ENCODE measurements at places on chromosomes 6 and 20.

DNA sequence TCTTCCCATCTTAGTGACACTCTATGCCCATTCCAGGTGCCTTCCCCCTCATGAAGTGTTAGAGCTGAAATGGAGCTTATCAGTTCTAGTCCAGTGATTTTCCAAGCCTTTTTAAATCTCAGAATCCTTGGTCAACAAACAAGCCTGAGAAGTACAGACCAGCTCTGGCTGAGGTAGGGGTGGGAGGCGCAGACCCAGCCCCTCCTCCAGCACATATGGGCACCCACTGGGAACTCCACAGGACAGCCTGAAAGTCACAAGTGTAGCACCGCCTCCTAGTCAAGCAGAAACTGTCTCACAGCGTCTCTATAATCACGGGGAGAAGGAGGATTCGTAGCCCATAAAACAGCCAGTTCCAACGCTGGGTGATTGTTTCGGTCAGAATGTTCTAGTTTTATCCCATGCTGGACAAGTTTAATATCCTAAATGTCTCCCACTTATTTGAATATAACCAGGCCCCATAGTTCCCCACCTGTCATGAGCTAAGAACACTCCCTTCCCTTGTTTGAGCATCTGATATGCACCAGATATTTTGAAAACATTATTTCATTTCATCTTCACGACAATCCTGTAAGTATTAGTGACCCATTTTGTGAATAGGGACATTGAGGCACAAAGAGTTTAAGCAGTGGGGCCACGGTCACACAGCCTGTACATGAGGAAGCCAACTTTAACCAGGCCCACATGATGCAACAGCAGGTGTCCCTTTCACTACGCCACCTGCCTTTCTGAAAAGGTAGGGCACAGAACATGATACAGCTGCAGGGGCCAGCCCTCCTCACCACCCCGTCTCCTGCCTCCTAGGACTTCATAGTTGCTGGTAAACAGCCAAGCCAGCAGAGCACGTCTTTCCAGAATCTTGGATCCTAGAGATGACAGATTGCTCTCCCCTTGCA lies 40.1 kb downstream of the TRAF3IP2 start:
- no peak for DNase-seq

- no peak for DNase-seq
Observed at GRCh38 chr6:150932996-150933395, 67.5 kb downstream of the MTHFD1L start.

- no peak for DNase-seq
Observed at GRCh38 chr20:1119128-1119505, 715 bp downstream of the PSMF1 start.

DNA sequence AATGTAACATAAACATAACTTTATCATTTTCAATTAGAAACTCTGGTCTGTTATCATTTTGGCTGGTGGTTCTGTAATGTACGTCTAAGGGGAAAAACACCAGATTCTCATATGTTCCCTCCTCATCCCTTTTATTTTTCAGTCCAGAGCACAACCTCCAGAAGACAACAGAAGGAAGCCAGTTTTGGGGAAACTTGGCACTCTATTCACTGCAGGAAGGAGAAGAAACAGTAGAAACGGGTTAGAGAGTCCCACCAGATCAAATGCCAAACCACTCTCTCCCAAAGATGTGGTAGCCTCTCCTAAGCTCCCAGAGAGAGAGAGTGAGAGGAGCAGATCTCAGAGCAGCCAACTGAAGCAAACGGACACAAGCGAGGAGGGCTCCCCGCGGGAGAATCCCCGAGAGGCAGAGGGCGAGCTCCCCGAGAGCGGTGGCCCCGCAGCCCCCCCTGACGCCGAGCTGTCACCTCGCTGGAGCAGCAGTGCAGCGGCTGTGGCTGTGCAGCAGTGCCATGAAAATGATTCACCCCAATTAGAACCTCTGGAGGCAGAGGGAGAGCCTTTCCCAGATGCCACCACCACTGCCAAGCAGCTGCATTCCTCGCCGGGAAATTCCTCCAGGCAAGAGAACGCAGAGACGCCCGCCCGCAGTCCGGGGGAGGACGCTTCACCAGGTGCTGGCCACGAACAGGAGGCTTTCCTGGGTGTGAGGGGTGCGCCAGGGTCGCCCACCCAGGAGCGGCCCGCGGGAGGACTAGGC lies 117.8 kb downstream of the RTN4IP1 start:
- no peak for DNase-seq

DNA sequence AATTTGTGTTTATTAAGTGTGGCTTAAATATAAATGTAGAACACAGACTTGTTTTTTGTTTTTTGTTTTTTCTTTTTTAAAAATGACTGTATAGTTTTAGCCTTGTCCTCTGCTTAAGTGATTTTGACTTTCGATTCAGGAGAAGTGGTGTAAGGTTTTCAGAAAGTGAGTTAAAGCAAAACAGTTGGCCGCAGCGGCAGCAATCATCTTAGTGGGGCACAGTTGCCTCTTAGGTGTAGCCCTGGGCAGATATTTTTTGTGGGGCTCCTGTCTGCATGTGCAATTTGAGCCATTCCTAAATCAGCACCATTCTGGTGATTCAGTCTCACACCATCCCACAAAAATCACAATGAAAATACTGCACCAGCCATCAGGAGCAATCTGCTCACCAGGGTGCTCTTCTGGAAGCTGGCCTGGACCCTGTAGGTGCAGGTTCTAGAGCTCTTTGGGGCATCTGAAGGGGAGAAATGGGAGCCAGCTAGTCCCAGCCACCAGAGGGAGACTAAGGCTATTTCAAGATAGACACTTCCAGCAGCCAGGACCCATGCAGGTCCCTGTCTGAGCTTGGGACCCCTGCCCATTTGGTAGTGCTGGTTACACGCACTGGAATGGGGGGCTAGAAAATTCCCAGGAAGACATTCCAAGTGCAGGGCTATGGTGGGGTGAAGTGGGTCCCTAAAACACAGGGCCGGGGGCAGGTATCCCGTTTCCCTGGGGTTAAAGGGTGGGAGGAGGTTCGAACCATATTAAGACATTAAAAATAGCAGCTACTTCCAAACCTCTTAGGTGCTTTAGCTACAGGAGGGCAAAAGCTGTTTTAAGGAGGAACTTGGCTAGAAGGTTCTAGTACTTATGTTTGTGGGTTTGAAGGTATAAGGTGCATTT lies 156.6 kb downstream of the NFATC2 start:
- DNase-seq, result no peak

DNA sequence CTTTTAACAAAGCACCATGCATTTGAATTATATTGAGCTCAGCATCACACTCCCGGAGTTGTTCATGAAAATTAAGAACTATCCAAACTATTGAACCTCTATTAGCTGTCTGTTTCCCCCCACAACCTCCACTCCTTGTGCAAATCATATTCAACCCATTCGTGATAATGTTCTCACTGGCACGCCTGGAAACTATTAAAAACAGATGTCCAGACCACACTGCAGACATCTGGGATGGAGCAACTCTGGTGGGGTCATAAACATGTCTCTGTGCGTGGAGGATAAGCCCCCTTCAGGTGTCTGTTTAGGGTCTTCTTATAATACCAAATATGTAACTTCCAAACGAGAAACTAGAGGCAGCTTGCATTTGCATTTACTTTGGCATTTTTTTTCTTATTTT lies 193.7 kb downstream of the TFAP2A start:
- DNase-seq, result no peak

GRCh38 chr6:109660526-109661320 lies 30.3 kb downstream of the AK9 start:
- no peak for DNase-seq

- DNase-seq, result no peak
Observed at GRCh38 chr6:107917451-107918375, 40.3 kb downstream of the SEC63 start.

- no peak for DNase-seq
Observed at GRCh38 chr20:37179683-37180524, 556 bp upstream of the MROH8 start.

Data from D721Med (cell line).